ENCODE measurements at places on chromosomes 4 and X.

- peak; percentile 48 for DNase-seq
Observed at GRCh38 chrX:106168107-106168506, at the start of gene PWWP3B. PWWP3B (plus strand) TSS chrX:106168305; CDS start chrX:106205433, 37,128 bp downstream.

- no peak for DNase-seq
Observed at GRCh38 chr4:177225605-177226004, 84.1 kb upstream of the NEIL3 start.

DNA sequence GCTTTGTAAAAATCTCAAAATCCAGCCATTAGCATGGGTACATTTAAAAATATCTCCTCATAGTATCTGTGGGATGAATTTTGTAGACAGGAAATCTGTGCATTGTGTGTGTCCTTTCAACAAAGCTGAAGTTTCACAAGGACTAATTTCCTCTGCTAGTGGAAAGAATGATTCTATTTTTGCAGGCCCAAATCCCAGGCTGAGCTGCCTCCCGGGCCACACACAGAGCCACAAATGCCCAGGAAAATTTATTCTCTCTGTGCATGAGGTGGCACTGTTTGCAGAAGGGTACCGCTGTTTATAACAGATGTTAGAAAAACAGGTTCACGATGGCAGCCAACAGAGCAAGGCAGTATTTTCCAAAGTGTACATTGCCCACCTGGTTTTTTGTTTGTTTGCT, 11.0 kb upstream of the VCX3B start:
- no peak for DNase-seq

DNA sequence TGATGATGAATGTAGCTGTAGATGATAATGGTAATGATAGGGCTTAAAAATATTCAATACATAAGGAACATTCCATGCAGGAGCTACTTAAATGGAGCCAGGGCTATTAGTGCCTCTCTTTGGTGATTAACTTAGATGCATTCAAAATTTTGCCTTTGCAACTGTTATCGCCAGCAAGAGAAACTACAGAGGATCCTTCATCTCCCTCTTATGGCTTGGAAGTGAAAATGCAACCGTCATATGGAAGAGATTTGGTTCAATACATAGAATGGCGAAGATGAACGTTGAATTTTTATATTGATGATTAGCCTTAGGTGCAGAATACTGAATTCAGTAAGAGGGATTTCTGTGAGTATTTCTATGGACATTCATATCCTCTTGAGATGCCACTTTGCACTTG, 134.5 kb upstream of the NLGN4X start:
- DNase-seq: no peak

GRCh38 chr4:106063009-106063408, 167.7 kb downstream of the NPNT start:
- peak; percentile 69 for DNase-seq

DNA sequence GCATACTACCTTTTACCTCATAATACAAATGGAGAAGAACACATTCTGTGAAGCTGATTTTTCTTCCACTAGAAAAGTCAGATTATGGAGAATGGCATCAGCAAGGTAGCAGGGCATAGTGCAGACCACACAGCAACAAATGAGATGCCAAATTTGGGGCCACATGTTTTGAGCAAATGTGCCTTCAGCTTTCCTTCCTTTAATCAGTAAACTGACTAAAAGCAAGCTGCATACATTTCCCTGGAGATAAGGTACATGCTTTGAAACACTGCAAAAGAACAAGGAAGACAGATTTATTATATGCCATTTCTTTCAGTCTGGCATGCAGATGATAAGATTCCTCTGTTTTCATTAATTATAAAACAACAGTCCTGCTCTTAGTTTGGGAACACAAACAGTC, 67.1 kb upstream of the GUCY1A1 start:
- DNase-seq: no peak

GRCh38 chr4:90174621-90175023, 47.4 kb downstream of the CCSER1 start:
- no peak for DNase-seq

- no peak for DNase-seq
Observed at GRCh38 chr4:105210916-105211315, 64.2 kb downstream of the TET2 start.

- DNase-seq: no peak
Observed at GRCh38 chrX:9475984-9476383, 11.1 kb downstream of the TBL1X start.

DNA sequence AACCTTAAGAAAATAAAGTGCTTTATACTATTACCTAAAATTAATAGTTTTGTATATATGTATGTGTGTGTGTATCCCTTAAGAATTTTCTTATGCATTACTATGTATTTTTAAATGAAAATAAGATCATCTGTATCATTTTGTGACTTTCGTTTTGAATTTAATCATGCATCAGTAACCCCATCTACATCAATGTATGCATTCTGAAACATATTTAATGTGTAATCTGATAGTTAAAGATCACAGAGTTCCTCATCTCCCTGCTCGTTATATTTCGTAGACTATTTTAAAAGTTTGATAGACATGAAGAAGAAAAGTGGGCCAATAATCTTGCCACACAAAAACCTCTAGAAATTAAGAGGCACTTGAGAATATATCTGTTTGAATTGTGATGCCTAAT, 7.4 kb downstream of the BMPR1B start:
- DNase-seq: no peak

DNA sequence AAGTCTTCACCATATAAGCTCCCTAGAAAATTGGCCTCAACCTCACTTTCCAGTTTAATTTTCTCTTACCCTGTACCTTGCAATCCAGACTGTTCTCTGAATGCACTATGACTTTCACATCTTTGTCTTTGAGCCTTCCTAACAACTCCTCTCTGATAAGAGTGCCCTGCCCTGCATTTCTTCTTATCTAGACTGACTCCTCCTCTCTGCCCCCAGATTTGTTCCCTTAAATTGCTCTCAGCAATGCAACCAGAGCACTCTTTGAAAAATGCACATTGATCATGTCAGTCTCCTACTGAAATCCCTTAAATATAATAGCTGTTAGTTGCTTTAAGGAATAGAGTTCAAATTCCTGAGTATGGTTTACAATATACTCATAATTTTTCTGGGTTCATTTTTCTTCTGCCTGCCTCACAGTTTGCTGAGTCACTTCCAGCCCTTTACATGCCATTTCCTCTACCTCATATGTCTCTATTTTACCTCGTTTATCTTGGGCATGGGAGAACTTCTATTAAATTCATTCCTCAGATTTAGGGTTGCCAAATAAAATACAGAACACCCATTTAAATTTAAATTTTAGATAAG, 582.7 kb upstream of the AADAT start:
- peak; percentile 76 for DNase-seq

- DNase-seq: no peak
Observed at GRCh38 chr4:183401473-183401872, 43.0 kb upstream of the CDKN2AIP start.

- DNase-seq: no peak
Observed at GRCh38 chrX:11792461-11793421, 34.7 kb downstream of the MSL3 start.

GRCh38 chr4:10180927-10181744, 64.5 kb upstream of the WDR1 start:
- peak; percentile 32 for DNase-seq
